Right atrium auricular region (tissue), 2 donors: ENCODE measurements at places on chromosomes 1 and 21. TPM values are rescaled to one million over a fixed set of nuclear protein-coding genes. Genes with fewer than 3 reads are reported as not detected.

DNA sequence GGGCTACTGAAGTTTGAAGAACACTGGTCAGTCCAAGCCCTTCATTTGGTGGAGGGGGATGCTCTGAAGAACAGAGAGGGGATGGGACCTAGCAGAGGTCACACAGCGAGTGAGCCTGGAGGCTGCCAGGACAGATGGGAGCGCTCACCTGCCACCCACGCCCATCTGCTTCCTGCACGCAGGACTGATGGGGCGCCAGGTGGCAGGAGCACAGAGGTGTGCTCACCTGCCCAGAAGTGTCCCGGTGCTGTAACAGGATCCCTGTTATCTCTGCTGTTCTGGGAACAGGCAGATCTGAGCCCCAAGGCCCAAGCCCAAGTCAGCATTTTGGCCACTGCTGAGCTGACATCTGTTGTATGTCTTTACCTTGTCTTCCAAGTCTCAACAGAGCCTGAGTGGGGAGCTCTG lies 40.5 kb downstream of the EPHB2 start:
- no peak for DNase-seq

DNA sequence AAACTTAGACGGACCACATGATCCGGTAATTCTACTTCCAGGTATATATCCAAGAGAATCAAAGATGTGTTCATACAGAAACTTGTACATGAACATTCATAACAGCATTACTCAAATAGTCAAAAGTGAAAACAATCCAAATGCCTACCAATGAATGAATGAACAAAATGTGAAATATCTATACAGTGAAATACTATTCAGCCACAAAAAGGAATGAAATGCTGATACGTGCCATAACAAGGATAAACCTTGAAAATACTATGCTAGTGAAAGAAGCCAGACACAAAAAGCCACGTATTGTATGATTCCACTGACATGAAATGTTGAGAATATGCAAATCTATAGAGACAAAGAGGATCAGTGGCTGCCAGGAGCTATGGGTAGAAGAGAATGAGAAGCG lies 18.3 kb downstream of the TARBP1 start:
- no peak for DNase-seq

DNA sequence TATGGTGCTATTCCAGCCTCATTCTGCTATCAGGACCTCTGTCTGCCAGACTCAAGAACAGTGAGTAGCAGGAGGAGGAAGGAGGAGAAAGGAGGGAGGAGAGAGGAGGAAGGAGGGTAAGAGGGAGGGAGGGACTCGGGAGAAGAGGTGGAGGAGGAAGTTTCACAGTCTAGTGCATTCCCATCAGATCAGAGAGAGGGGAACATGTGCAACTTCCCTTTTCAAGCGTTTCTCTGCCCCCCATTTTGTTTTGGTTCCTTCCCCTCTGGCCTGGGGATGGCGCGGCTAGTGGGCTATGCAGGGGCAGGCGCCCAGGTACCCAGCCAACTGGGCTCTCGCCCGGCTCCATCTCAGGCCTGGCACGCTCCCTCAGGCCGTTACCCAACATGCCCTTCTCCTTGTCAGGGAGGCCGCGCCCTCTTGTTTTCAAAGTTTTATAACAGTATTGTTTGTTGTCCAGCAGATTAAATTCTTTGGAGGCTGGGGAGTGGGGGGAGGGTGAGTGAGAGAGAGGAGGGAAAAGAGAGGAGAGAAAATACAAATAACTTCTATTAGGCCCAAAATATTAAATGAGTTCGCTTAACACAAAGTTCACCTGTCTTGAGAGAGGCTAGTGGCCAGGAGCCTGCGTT lies 56.0 kb downstream of the CD46 start:
- no peak for DNase-seq

- no peak for DNase-seq
Measured at GRCh38 chr1:106699433-106699832, 357.0 kb upstream of the PRMT6 start.

GRCh38 chr1:70717656-70718055 lies 306.6 kb downstream of the CTH start:
- DNase-seq: no peak

The MTARC2 gene
- 13.6 TPM for total RNA-seq

The PRAMEF8 gene
- total RNA-seq: not detected

The DCDC2B gene
- total RNA-seq: not detected
